ENCODE measurements at places on chromosomes 12 and 14.

DNA sequence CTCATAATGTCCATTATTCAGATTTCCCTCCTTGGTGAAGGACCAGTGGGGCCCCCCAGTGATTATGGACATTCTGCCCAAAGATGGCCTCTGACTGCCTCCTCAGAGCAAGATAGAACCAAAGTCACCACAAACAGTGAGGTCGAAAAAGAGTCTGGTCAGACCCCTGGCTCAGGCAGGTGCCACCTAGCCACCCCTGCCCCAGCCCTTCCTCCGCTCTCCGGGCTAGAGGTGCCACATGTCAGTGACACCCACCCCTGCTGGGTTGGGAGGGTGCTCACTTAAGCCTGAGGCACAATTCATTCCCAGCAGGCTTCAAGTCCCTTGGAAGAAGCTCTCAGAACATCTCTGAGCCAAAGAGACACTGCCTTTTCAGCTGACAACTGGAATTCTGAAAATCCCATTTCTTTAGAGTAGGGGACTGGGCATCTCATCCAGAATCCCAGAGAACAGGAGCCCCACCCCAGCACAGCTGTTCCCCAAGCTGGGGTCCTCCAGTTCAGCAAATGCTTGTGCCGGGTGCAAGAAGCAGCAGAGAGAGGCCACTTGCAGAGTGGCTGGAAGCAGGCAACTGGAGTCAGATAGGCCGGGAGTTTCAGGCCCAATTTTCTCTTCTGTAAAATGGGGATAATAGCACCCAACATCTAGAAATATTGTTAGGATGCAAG is 50.3 kb downstream of the ISCA2 start:
- DNase-seq, result no peak

DNA sequence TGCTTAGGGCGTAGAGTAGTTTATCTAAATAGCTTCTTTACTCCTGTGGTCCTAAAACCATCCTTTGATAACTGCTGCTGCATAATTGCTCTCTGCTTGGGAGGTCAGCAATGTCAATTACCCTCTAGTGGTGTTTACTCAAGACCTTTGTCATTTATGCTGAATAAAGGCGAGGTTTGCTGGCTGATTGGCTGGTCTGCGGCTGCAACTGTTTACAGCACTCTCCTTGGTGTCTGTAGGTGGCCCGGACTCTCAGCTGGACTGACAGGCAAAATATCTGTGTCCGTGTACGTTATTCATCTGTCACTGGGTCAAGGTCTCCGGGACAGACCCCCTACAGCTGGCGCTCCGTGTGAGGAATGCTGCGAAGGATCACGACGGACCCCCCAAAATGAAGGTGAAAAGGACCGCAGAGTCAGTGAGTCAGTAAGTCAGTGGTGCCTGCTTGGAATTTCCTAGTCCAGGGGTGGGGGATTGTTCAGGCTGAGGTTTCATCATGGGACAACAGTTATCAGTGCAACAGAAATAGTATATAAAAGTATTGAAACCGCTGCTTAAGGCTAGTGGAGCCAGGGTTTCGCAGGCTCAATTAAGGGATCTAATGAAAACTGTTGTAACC is 253.3 kb upstream of the DIO2 start:
- no peak for DNase-seq

DNA sequence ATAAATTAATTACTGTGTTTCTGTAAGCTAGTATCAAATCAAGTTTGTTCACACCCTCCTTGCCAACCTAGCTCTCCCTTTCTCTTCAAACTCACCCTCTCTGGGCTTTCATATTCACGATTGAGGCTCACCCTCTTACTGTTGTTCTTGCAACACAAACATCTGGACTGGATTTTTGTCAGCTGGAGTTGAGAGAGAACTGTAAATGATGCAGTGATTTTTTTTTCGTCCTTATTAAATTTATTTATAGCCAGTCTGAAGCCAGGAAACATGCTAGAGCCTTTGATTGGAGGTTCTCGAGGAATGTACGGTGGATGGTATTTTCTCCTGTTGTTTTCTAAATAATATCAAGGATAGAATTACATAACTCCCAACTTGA is 485.1 kb downstream of the ZFP36L1 start:
- DNase-seq, result no peak

DNA sequence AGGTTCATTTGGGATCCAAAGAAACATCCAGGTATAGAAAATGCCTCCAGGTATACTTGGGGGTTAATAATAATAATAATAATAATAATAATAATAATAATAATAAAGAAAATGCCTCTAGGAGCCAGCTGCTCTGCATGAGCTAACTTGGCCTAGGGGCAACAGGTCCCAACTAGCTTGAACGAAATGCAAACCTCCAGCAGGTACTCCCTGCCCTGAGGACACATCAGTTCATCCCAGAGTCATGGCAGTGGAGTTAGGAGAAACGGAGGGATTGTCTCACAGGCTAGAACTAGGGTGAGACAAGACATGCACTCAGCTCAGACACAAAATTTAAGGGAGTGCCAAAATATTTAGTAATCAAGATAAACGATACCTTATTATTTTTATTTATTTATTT is 12.5 kb upstream of the TMEM229B start:
- no peak for DNase-seq

DNA sequence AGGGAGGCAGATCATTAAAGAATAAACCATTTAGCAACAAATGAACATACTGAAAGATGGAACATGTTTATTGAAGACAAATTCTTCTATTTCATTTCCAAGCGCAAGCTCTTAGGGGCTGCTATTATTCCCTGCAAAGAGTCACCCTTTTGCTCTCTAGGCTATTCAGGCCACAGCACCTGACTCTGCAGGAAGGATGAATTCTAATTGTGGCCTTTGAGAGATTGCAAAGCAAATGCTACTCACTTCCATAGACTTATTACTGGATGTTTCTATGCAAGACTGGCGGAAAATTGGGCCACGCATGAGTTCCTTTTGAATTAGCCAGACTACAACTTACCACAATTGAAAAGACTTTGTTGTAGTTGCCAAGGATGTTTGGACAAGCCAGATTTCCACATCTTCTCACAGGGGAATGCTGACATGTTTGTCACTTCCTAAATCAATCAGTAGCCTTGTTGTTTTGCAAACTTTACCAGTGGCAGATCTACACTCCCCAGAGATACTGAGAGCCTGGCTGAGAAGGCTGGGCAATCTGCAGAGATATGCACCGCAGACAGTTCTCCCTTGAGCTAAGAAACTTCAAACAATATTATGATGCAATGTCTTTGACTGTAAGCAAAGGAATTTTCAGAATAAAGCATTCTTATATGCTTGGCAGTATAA is 334.3 kb upstream of the SYT1 start:
- DNase-seq, result no peak

- no peak for DNase-seq
Measured at GRCh38 chr12:61542551-61542950, 717.7 kb upstream of the USP15 start.

- DNase-seq, result no peak
Measured at GRCh38 chr14:78767436-78767835, 597.3 kb downstream of the NRXN3 start.

DNA sequence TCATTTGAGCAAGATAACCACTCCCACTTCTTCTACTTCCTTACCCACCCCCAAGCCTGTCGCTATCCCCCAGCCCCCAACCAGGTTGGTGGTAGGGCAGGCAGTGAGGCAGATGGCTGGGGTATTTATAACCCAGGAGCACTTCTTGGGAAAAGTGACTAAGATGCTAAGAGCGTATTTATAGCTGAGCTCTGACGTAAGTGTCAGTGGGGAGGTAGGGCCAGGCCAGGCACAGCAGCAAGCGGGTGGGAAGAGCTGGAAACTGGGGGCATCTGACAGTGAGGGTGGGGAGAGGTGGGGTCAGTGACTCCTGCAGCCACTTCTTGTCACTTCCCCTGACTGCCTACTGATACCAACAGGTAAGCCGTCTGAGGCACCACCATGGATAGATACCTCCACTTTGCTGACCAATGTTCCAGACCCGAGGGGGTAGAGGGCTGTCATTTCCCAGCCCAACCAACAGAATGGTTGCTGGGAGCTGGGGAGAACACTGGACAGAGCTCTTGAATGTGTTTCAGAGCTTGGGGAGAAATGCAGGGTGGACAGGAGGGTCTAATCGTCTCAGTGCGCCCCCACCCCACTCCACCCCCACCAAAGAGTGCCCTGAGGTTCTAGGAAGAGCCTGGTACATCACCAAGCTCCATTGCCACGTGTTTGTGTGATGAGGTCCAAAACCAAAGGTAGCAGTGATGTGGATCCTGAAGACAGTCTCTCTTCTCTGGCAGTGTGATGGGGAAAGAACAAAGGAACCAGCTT is 2.7 kb upstream of the INHBE start:
- peak; percentile 48 for DNase-seq

DNA sequence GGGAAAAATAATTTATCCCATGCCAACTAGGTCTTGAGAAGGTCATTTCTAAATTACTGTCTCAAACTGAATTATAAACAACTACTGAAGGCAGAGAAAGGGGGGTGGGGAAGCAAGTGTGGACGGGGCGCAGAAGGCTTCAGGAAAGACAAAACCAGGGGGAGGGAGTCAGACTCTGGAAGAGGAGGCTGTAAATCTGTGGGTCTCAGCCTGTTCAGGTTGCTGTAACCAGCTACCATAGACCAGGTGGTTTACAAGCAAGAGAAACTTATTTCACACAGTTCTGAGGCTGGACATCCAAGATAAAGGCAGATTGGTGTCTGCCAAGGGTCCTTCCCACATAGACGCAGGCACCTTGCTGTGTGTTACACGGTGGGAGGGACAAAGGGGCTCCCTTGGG is 39.9 kb upstream of the FZD10 start:
- no peak for DNase-seq

DNA sequence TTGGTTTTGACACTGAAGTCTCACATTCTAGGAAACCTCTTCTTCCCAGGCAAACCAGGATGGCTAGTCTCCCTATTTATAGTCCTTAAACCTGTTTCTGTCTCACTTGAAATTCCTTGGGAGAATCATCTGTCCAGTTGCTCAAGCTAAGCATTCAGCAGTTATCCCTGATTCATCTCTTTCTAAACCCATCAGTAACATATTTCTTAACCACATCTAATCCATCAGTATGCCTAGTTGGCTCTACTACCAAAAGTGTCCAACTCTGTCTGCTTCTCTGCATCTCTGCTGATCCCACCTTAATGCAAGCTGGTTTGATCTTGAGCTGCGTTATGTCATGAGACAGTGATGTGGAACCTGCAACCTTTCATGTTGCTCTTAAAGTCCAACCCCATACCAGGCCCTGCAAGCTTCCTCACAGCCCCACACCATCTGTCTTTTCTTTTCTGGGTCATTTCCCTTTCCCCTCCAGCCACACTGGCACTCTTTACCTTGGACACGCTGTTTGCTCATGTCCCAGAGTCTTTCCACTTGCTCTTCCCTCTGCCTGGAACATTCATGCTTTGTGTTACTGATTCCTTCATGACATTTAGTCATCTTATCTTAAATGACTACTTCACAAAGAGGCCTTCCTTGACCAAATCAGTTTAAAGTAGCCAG is 380.8 kb upstream of the RGS6 start:
- DNase-seq, result no peak

DNA sequence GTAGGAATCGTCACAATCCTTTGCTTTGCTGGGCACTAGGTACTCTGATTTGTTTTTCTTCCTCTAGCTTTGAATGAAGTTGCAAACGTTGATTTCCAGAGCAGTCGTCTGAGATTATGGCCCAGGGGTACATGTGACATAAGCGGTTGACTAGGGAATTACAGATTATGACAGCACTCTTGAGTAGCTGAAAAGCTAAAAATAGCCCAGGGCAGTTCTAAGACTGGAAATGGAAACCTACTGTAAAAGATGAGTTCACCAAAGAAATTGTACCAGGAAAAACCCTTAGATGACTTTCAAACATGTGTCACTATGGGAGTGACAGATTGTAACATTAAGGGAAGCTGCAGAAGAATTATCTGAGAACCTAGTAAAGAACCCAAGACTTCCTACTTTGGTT is 108.5 kb downstream of the ANO6 start:
- peak; percentile 11 for DNase-seq

GRCh38 chr12:89454080-89454848 is 70.3 kb downstream of the GALNT4 start:
- no peak for DNase-seq

GRCh38 chr12:66127650-66128049 is 2.9 kb downstream of the LLPH start:
- no peak for DNase-seq

- DNase-seq, result no peak
Measured at GRCh38 chr12:122403115-122403770, 19.2 kb downstream of the CLIP1 start.

DNA sequence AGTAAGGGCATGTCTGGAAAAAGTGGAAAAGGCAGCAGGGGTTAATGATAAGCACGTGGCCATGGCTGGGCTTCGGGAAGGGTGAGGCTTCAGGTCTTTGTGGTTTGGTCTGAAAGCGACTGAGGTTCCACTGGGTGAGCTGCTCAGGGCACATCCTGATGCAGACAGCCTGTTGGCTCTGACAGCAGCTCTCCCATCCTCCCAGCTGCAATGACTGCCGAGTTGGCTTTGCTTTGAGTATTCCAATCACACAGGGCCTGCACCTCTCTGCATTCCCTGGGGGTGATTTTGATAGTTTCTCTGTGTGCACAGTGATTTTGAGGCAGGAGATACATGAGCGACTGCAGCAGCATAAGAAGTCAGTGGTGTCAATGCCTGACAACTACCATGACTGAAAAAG is 390.7 kb downstream of the APAF1 start:
- DNase-seq, result no peak

GRCh38 chr14:22919601-22919921 is 612 bp upstream of the RBM23 start:
- DNase-seq, result no peak

DNA sequence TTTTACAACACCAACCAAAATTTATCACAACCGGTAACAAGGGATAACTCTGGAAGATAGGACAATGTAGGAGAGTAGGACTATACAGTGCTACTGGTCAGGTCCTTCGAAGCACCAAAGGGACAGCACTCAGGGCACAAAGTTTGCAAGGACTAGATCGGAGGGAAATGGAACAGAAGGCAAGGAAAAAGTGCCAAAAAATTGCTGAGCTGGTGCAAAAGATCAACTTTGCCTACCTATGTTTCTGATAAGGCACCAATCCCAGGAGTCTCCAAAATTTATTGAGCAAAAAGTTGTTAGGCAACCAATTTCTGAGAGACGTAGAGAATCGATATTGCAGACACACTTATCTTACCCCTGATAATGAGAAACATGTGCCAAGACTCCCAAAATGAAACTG is 160.0 kb upstream of the PLEKHA5 start:
- DNase-seq, result no peak

DNA sequence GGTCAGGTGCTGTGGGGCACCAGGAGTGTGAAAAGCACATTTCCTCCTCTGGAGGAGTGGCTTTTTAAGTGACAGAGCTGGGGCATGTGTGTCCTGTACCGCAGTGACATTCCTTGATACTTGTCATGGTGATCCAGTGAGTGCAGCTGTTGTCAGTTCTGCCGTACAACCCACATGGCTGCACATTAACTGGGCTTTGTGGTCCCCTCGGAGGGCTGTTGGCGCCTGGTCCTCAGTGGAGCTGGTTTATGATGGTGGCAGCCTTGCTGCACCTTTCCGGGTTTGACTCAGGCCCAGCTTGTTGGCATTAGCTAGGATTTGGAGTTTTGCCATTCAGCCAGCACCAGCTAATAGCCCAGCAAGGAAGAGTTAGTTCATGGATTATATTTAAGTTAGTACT is 77.0 kb downstream of the SLC25A47 start:
- DNase-seq, result no peak
